Astrocyte of the spinal cord (primary cell): ENCODE measurements at places on chromosomes 11 and 22.

- no peak for DNase-seq
Measured at GRCh38 chr11:125464666-125465065, 31.4 kb downstream of the FEZ1 start.

- no peak for DNase-seq
Measured at GRCh38 chr11:85737738-85738137, 51.7 kb upstream of the CCDC89 start.

- peak; percentile 47 for DNase-seq
Measured at GRCh38 chr11:81673001-81673400, 1060.7 kb downstream of the FAM181B start.

DNA sequence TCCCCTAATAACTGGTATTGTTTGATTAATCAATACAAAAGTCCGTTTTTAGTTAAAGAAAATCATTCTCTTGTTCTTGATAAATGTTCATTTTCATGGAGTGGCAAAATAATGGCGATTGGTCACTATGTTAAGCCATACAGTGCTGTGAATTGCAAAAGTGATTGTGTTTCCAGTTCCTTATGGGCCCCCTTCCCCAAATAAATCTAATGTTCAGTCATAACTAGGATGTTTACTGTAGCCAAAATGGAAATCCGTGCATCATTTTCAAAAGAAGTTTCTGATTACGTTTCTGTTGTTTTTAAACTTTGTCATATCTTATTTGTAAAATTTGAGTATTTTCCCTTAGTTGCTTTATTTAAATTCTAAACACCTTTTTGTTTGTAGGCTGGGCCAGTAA, 845 bp downstream of the RBM7 start:
- peak; percentile 15 for DNase-seq

GRCh38 chr11:2142300-2142759, 3.1 kb upstream of the IGF2 start:
- no peak for DNase-seq

GRCh38 chr11:46969379-46969778, 32.8 kb downstream of the CSTPP1 start:
- DNase-seq = no peak

DNA sequence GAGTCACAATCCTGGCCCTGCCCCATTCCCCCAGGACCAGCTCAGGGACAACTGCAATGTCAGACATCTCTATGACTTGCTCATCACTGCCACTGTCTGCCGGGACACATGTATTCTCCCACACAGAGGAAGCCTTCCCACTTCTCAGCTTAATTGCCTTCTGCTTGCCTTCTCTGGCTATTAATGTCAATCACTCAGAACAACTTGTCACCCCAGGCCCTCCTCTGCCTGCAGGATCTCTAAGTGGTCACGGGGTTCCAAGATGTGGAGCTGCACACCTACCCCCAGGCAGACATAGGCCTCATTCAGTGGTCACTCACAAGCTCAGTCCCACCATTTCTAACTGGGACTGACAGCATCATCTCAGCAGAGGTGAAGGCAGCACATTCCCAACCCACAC, 15.1 kb downstream of the PLEKHA7 start:
- no peak for DNase-seq

DNA sequence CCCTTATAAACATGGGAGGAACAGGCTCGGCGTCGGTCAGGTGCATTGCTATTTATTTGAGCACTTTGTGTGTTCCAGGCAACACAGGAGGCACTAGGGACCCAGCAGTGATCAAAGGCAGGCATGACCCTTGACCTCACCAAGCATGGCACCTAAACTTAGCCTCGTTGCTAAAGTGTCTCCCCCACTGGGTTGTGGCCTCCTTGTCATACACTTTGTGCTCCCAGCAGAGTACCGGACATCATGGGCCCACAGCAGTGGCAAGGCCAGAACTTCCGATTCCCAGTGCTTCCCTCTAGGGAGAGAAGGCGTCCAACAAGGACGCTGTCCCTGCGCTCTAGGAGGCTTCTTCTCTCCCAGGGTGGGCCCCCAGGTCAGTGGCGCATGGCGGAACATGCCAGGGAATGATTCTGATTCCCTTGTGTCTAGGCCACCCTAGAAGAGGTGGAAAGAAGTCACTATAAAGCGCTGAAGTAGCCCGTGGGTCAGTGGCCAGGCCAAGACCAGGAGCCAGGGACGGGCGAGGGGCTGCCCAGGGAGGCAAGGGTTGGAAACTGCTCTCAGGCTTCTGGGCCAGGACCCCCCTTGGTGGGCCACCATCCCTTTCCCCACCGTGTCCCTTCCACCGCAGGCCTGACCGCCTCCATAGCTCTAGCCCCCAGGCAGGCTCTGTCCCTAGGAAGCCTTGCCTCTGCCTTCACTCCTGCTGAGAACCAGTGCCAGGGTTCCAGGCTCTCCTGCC, 19.7 kb downstream of the TOM1 start:
- DNase-seq = no peak

DNA sequence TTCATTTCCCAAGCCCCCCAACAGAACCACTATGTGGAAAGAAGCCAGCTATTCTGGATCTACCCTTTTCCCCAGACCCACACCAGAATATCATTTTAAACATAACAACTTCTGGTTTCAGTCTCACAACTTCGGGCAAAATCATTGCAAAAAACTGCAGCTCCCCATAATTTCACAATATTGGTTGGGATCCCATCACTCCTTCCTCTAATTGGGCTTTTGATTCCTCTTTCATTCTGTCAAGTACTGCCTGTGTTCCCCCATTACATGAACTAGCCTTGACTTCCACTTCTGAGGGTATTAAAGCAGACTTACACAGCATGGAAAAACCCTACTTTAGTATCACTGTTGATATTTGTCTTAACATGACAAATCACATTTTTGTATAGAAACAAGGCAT, 4.1 kb upstream of the APOL3 start:
- no peak for DNase-seq

DNA sequence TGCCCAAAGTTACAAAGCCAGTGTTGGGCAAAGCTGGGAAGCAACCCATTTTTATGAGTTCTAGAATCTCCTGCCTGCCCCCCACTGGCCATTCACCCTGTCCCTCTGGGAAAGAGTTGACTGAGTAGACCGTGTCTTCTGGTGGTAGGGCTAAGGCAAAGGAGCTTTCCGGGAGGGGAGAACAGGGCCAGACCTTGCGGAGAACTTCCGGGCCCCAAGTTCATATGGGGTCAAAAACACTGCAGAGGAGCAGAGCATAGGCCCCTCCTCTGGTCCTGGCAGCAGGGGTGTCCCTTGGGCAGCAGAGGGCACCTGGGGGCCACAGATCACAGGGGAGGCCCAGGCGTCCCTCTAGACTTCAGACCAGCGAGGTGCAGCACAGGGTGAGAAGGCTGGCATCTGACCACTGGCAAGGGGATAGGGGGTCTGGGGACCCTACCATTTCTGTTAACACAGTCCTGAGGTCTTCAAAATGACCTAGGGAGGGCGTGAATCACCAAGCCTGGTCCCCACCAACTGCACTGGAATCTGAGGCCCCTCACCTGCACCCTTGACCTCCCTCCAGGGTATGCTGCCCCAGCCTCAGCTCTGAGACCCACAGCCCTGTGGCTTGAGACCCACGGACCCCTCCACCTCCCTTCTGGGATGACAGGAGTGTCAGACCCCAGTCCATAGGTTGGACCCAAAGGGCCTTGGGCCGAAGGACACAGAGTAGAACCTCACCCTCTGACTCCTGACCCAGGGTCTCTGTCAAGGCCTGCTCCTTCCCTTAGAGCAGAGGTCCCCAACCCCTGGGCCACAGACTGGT, 1.3 kb upstream of the ARAP1 start:
- no peak for DNase-seq

DNA sequence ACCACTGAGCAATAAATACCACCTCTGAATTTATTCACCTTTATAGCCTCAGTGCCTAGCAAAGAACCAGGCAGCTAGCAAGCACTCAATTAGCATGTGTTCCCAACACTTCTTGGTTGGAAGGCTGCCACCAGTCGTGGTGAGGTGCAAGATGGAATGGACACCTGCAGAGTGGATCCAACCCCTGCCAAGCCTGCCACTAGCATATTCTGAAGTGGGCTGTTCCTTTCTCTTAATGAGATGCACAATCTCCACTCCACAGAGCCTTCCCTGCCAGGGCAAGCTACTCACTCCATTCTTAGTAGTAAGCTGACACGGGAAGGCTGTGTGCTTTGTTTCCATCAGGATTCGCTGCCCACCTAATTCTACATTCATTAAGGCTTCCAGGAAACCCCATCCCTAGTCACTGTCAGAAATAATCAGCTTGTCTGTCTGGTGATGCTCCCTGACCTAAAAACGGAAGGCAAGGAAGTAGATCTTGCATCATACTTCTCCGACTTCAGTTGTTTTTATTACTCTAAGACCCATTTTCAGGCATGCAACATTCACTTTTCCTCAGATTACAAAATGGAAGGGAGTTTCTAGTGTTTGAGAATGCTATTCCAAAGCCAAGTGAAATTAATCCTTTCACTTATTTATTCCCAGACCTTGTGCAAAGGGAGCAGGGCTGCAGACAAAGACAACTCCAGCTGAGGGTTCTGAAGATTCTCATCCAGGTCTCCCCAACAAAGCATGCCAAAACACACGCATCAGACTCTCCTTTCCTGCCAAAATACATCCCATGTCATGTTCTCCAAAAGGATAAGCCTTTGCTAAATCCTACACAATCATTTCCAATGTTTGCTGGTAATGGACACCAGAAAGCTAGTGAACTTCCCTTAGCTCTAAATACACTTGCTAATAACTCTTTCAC, 128.0 kb downstream of the TENM4 start:
- DNase-seq = peak; percentile 15

GRCh38 chr22:35051791-35052190, 14.2 kb upstream of the ISX start:
- DNase-seq = no peak

- DNase-seq = no peak
Measured at GRCh38 chr11:120279502-120279901, 39.6 kb downstream of the POU2F3 start.

DNA sequence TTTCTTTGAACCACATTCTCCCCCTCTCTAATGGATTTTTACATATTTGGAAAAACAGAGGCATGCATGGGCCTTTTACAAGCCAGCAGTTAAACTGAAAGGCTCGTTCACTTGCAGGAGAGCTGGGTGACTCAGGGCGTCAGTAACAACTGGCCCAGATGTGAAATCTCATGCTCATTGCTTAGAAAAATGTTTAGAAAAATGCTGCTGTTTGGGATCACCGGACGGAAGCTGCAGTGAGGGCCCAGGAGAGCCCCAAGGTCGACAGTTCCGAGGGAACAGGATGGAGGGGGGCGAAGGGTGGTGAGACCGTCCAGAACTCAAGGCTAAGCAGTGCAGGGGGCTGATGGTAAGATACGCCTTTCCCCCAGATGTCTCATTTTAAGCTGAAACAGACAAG, 41.7 kb upstream of the SMTN start:
- DNase-seq = no peak

DNA sequence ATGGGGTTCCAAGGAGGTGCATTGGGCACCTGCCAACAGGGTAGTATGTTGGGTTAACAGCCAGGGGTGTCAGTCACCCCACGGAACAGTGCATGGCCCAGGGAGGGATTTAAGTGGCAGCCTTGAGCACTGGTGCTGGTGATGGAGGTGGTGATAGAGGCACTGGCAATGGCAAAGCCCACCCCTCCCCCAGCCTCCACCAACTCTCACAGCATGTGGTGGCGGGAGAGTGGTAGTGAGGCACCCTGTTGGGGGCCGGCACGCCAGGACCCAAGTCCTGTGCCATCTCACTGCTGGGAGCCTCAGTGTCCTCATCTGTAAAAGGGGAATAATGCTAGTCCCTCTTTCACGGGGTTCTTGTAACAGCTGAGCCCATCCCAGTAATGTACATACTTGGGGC, 81.5 kb downstream of the MPPED1 start:
- no peak for DNase-seq

DNA sequence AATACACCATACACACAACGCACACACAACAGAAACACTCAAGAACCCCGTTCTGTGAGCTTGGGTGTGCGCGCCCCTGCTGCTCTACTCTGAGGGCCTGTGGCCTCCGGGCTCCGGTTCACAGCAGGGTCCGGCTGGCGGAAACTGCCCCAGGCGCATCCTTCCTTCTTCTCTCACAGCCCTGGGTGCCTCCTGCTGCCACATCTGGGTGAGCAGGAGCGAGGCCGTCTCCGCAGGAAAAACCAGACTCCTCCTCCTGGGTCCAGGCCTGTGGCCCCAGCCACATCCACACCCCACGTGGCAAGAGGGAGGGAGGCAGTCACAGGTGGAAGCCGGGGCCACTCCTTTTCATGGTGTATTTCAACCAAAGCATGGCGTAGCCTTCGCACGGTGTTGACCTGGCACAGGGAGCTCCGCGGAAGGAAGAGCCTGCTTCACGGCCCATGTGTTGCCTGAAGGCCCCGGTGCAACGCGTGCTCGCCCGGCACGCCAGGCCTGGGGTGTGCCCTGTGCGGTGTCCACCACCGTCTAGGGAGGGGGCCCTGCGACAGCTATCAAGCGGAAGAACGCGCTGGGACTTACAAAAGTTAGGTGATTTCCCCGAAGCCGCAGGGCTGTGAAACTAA, 1502.7 kb downstream of the TBC1D22A start:
- no peak for DNase-seq

DNA sequence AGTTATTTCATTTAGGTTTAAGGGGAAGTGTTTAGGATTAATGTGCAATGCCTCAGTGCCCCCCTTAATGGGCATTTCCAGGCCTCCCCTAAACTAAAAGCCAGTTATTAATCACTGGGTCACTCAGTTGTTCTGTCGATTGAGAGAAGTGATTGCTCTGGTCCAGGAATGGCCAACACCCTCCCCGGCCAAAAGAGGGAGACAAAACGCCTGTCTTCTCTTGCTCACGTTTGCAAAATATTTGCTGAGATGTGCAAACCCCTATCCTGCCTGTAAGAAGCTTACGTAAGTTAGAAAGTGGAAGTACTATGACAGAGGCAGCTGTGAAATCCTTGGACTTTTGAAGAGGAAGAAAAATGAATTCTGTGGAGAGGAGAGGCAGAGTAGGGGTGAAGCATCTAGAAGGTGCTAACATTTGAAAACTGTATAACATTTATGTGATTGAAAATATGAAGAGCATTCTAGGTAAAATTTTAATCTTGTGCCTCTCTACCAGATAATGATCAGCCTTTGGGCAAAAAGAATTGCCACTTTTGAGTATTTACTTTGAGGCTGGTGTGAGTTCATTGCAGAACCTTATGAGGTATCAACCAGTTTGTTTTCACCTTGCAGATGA, 37.7 kb downstream of the NTM start:
- DNase-seq = peak; percentile 11
